ENCODE measurements at places on chromosomes 1 and 21.

GRCh38 chr1:113993072-113993471, 13.8 kb downstream of the OLFML3 start:
- DNase-seq, result no peak

- no peak for DNase-seq
Measured at GRCh38 chr21:36077758-36078157, 7.9 kb downstream of the CBR1 start.

DNA sequence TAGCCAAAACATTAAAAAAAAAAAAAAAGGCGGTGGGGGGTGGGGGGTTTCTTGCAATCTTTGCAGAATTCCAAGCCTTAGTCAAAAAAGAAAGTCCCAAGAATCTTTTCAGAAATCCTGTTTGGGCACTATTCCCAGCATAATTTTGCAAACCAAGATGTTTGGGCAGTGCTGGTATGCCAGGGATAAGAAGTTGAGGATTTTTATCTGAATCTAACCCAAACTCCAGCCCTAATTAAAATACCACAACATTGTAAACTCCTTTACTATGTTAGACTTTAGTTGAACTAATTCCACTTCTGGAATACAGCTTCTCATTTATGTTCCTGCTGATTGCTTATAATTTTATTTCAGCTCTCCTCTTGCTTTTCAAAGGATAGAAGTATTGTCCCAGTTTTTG, 504.1 kb upstream of the ADGRL2 start:
- DNase-seq, result no peak

DNA sequence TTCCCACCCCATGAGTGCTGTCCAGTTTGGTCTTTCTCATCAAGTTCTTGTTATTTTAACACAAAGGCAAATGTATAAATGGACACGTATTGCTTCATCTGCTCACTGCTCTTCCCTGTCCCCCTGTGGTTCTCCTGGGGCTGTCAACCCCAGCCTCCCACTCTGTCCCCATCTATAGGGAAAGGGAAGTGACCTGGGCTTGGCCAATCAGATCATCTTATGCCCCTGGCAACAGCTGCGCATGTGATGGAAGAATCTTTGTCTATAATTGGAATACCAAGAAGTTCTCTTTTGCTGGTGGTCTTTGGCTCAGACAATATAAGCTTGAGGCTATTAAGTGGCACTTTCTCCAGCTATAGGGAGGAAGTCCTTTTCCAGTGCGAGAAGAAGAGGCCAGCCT, 4.7 kb upstream of the CCSAP start:
- no peak for DNase-seq

GRCh38 chr1:24191860-24192259, 4.8 kb upstream of the IFNLR1 start:
- no peak for DNase-seq

GRCh38 chr1:172638885-172639831, 19.7 kb upstream of the FASLG start:
- no peak for DNase-seq

DNA sequence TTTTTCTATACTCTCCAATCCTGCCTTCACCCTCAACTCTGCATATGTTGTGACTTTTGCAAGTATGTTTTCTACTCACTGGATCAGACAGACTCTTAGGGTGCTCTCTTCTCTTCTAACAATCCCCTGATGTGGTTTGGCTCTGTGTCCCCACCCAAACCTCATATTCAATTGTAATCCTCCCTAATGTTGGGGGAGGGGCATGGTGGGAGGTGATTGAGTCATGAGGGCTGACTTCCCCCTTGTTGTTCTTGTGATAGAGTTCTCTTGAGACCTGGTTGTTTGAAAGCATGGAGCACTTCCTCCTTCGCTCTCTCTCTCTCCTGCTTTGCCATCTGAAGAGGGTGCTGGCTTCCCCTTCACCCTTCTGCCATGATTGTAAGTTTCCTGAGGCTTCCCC, 148.9 kb upstream of the IGSF21 start:
- DNase-seq, result no peak

- DNase-seq, result no peak
Measured at GRCh38 chr1:109787845-109788601, 24.3 kb upstream of the EPS8L3 start.

DNA sequence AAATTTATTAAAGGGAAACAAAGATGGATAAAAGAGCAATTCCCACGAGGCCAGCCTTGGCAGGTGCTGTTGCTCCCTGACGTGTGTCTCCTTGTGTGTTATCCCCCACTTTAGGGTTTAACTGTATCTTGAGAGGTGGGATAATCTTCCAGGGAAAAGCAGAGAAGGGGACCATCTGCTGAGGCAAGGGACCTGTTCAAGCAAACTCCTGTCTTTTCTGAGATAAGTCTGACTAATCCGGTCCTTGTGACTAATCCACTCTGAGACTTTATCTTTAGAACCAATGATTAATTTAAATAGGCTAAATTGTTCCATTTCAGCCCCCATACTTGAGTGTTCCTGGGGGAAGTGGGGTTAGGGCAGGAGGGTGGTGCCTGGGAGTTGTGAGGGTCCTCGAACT, 163.6 kb downstream of the CAMTA1 start:
- DNase-seq, result no peak

DNA sequence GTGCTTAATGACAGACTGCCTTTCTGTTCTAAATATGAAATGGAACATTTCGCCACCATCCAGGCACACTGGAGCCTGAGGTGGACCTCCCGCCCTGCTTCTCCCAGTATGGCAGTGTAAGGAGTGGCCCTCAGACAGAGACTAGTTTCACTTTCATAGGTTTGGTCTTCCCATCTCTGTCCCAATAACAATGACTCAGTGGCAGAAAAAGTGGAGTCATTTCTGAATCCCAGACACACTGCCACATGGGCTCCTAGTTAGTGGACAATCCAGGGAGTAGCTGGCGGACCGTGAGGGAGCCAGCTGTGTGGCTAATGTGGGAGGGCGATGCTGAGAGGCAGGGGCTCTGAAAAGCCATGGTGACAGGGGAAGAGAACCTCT, 95.6 kb upstream of the TSPAN2 start:
- DNase-seq, result no peak

DNA sequence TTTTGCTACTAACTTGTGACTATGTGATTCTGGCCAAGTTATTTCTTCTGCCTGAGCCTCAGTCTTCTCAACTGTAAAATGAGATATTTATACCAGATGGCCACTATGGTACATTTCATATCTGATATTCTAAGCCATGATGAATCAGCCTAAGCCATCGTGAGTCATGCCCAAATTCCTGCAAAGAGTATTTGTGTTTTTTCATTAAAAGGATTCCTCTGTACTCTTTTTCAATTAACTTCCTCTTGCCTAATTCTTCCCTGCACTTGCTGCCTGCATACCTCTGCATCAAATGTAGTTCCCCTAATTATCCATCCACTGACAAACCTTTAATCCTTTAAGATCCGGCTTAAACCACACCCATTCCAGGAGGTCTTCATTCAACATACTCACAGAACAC, 575.1 kb upstream of the BEND5 start:
- no peak for DNase-seq

GRCh38 chr1:191615101-191615821, 543.0 kb upstream of the RGS18 start:
- DNase-seq, result no peak

GRCh38 chr1:110055493-110056284, 14.8 kb downstream of the ALX3 start:
- DNase-seq, result no peak
